ENCODE measurements at places on chromosomes 2 and 18. TPM values are rescaled to one million over a fixed set of nuclear protein-coding genes. Genes with fewer than 3 reads are reported as not detected.

IL37 gene
- 0.78 TPM for total RNA-seq

DNA sequence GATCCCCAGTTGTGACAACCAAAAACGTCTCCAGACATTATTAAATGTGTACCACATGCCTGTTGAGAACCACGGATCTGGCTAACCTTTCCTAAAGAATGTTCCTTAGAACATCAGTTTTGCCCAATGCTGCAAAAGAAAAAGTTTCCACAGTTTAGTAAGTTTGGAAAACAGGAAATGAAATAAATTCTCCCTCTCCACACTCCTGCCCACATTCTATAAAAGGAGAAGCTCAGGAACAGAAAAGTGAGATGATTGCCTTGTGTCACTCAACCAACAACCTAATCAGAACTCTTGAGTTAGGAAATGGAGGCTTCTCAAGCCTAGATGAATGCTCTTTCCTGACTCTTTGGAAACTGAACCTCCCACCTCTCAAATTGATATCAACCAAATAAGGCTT is 56.1 kb upstream of the NFE2L2 start:
- ATAC-seq: no peak

GAL3ST2 gene
- total RNA-seq: 4.1 TPM

- no peak for ATAC-seq
Measured at GRCh38 chr18:79857082-79857671, 59.4 kb downstream of the KCNG2 start.

DNA sequence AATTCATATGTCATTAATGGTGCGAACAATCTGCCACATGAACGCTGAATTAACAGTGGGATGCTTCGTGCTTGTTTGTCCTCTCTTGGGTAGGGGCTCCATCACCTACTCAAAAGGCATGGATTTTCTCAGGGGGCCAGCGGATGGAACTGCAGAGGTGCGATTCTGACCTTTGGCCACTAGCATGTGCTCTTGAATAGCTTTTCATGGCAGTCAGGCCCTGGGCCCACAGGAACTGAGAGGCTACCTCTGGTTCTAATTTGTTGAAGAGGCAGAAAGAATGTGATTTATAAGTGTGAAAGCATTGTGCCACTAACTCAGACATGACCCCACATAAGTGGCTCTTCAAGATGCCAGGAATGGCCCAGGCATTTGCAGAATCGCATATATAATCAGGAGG is 283.2 kb downstream of the INSIG2 start:
- no peak for ATAC-seq

DNA sequence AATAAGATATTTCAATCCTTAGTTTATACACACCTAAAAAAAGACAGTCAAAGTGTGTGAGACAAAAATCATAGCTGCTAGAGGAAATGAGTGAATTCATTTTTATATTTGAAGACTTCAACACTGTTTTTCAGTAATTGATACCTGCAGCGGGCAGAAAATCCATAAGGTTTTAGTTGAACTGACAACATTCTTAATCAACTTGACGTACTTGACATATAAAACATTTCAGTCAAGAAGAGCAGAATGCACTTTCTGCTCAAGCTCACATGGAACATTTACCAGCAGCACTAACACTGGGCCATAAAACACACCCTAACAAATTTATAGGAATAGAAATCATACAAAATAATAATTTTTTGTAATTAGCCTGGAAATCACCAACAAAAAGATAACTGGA is 959.6 kb upstream of the SOX11 start:
- ATAC-seq: no peak
